ENCODE measurements at places on chromosomes 13 and 19.

DNA sequence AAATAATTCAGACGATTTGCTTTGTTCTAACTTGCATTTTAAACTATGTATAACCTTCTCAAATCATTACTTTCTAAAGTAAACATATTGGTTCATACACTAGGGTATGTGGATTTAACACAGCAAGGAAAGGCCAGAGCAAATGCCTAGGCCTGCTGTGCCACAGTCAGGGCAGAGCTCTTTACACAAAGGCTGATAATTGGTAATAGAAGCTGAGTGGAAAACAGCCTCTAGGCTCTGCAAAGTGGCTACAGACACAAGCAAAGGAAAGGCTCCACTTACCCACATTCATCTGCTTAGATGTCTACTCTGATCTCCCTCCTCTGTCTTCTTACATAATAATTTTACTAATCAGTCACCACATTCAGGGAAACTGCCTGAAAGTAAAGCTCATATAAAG lies 382.9 kb downstream of the OLFM4 start:
- DNase-seq: no peak

DNA sequence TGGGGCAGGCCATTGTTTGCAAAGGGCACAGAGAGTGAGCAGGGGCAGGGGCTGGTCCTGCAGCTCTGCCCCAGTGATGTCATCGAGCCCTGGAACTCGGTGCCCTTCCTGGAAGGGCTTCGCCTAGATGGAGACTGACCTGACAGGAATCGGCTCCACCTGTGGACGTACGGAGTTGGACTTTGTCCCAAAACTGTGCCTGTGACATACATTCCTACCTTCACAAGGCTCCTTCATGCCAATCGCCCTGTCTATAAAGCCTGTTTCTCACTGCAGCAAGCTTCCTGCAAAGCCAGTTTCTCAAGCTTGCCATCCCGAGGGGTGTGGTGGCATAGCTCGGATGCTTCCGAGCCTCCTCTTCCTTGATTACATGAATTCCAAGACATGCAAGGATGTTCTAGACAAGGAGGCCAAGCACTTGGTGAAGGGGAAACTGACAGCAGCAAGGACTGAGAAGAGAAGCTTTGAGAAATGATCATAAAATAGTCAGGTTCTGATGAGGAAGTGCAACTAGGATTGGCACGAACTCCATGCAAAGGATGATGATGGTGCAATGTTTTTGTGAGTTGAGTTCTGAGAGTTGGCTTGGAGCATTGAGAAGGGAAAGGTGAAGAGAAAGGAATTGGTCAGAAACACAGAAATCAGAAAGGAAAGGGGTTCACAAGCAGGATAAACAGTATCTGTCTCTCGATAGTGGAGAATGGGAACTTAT lies 73.6 kb upstream of the STK24 start:
- no peak for DNase-seq

DNA sequence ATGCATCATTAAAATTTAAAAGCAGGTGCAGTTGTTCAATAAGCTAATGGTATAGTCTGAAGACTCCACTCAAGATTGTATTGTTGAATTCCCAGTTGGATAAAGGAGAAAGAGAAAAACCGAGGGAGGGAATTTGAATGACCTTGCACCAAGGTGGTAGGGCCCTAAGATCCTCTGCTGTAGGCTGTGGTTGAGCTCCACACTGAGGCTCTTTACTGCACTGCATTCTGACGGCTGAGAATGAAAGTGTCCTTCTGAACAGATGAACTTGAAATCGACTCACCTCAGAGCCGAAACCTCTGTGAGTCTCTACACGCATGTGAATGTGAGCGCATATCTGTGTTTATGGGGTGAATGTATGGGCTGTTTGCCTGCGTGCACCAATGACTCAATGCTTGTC lies 388.9 kb upstream of the DACH1 start:
- DNase-seq: no peak

GRCh38 chr13:92260363-92260762 lies 861.9 kb downstream of the GPC5 start:
- no peak for DNase-seq

- no peak for DNase-seq
Observed at GRCh38 chr13:99766641-99767045, 204.9 kb downstream of the ZIC5 start.

GRCh38 chr19:39053276-39054090 lies 21.1 kb upstream of the FBXO27 start:
- DNase-seq: no peak

GRCh38 chr13:27821566-27821965 lies 29.3 kb downstream of the GSX1 start:
- DNase-seq: no peak

DNA sequence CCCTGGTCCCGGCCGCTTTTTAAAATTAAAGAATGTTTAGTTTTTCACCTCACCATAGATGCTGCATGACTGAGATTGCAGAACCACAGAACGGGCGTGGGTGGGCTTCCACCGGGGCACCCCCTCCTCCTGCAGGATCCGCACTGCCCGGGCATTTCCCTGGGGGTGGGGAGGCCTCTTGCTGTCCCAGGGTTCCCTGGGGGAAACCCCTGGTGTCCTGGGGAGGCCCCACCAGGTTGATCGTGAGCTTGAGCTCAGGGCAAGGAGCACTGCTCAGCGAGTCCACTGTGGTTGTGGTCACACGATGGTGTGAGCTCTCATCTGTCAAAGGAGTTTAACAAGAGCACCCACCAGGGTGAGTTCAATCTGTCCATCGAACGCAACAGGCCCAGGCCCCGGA lies 11.4 kb upstream of the TCF3 start:
- no peak for DNase-seq

GRCh38 chr13:103354171-103354570 lies 288.0 kb upstream of the SLC10A2 start:
- DNase-seq: no peak

DNA sequence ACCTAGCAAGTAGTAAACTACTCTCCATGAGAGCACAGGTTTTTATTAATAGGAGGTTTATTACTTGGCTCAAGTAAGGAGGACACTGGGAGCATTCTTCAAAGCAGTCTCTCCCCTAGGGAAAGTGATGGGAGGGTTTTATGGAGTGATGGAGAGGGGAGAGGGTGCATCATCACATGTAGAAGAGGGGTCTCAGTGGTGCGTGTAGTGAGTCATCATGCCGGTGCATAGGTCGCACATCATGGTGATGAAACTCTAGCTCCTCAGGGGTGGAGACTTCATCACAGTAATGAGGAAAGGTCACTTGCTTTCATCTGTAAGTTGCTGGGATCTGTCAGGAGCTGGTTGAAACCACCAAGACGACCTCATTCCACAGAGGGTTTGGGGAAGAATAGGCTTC lies 210.8 kb upstream of the UBL3 start:
- no peak for DNase-seq

DNA sequence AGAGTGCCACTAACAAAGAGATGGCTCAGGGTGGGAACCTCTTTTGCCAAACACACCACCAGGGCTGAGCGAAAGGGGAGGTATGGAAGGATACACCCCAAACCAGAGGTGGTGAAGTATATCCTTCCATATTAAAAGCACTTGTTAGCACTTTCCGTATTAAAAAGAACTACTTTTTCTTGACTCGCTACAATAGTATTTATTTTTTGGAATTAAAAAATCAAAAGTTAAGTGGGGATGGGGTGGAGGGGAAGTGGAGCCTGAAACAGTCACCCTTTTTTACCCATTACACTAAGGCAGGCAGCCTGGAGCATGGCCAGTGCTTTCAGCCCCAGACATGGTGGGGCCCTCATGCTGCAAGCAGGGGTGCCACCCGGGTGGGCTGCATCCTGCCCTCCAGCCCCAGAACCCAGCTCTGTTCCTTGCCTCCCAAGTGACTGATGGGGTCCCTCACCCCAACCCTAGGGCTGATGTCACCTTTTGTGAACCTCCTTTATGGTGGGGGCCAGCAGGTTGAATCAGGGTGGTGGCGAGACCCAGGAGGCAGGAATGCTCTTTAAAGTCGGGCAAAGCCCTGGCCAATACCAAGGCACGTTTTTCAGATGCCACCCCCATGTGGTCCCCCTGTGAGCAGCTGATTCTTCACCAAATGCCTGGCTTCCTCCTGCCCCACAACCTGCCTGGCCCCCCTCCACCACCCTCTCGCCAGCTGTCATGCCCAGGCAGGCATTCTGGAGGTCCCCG lies 31.0 kb downstream of the LYL1 start:
- DNase-seq: no peak

- DNase-seq: no peak
Observed at GRCh38 chr13:114230117-114230516, 4.6 kb upstream of the CDC16 start.

DNA sequence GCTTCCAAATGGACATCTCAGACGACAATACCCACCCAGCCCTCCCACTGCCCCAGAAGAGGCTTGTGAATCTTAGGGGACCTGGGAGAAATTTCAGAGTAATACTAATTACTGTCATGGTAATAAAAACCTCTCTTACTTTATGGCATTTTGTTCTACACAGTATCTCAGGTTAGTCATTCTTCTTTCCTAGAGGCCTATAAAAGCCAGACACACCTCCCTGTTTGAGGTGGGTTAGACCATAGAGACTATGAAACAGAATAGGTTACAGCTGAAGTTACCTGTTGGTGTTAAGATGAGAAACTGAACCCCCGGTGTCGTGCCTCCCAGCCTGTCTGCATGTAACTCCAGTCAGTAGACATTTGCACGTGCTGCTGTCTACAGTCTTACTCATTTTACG lies 113.9 kb downstream of the SLC7A1 start:
- no peak for DNase-seq

- DNase-seq: no peak
Observed at GRCh38 chr19:53877361-53877766, 4.6 kb upstream of the PRKCG start.

GRCh38 chr19:36121486-36122124 lies 6.3 kb downstream of the TBCB start:
- DNase-seq: no peak

GRCh38 chr13:46759846-46760245 lies 37.1 kb downstream of the ESD start:
- no peak for DNase-seq

DNA sequence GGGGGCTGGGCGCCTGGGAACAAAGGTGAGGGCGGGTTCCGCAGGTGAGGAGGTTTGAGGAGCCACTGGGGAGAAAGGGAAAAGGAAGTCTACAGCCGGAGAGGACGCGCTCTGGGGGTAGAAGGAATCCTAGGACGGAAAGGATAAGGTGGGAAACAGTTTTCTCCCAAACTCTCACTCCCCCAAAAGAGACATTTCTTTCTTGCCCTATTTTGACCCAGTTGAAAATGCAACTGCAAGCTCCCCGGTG lies 651 bp upstream of the POLR1D start:
- peak; percentile 51 for DNase-seq

- DNase-seq: peak; percentile 8
Observed at GRCh38 chr13:105272660-105273631, 1262.5 kb downstream of the EFNB2 start.

DNA sequence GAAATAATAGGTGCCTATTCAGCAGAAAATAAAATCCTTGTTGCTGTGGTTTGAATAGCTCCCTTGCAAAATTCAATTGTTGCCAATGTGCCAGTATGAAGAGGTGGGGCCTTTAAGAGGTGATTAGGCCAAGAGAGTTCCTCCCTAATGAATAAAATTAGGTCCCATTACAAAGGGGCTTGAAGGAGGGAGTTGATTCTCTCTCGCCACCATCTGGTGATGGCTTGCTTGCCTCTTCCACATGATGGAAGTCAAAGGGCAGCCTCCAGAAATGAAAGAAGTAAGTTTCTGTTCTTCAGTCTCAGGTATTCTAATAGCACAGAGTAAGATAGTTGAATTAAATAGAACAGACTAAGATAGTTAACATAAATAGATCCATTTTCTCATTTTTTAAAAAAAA lies 3.0 kb upstream of the EEF1AKMT1 start:
- no peak for DNase-seq

- no peak for DNase-seq
Observed at GRCh38 chr13:97538203-97538602, 104.2 kb downstream of the RAP2A start.

GRCh38 chr13:88112526-88112925 lies 441.4 kb downstream of the SLITRK5 start:
- no peak for DNase-seq

GRCh38 chr13:114106991-114107685 lies 25.3 kb downstream of the RASA3 start:
- no peak for DNase-seq

DNA sequence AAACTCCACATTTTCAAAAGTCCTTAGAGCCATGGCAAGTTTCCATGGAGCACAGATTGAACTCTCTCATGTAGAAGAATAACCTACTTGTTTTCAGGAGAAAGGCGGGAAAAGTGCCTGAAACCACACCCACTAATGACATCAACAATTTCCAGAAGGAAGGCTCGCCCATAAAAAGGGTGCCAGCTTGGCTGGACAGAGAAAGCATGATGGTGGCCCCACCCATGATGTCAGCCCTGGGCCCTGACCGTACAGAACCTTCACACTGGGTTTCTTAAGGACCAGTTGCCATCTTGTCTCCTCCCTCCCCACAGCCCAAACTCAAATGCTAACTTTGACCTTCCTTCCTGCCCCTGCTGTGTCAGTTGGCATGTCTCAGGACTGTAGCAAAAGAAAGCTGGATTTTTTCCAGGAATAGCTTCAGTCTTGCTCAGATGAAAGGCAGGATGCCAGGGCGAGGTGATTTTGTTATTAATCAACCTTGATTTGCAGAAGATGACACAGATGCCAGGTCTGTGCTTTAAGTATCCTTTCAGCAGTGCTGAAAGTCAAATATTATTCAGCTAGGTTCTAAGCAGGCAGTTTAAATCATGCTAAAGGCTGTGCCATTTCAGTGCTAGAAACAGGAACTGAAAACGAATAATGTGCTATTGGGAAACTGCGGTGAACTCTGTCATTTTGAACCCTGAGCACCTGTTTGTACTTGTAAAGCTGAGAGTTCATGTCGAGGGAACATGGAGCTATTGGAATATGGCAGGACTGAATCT lies 89.5 kb upstream of the RFC3 start:
- peak; percentile 65 for DNase-seq

DNA sequence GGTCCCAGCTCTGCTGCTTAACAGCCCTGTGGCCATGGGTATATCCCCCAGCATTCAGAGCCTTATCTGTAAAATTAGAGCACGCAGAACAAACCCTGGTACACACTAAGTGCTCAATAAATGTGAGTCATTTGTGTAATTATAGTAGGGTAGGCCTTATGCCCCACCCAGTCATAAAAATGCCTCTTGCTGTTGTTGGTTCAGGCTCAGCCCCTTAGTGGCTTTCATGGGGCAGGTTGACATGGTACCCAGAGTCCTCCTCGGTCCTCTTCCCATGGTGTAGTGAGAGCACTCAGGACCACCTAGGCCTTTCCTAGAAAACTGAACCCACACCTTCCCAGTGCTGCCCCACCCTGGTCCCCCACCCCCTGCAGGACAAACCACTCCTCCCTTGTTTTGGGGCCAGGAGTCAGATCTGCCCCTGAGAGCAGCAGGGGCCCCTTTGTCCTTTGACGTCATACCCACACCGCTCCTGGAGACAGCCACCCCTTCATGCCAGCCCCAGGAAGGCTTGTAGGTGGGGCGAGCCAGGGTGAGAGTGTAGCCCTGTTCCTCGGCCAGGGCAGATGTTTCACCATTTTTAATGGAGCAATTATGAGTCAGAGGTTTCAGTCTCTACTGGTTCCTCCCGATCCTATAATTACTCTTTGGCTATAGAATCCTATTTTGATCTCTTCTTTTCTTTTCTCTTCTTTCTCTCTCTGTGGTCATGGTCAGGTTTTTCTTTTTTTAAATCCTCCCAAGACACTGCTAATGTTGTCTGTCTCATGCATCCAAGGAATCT lies 36.8 kb downstream of the ACTN4 start:
- DNase-seq: no peak

- DNase-seq: no peak
Observed at GRCh38 chr13:112622375-112622774, 34.4 kb upstream of the TUBGCP3 start.

- no peak for DNase-seq
Observed at GRCh38 chr19:28961772-28962500, 251.0 kb downstream of the UQCRFS1 start.
